Coronary artery (tissue), 2 donors: ENCODE measurements at places on chromosomes 13 and 19.
A peak's percentile ranks its signal among the peaks of the same experiment; 100 is the strongest.

GRCh38 chr19:2056837-2057192 is 5.8 kb upstream of the MKNK2 start:
- no peak for DNase-seq

DNA sequence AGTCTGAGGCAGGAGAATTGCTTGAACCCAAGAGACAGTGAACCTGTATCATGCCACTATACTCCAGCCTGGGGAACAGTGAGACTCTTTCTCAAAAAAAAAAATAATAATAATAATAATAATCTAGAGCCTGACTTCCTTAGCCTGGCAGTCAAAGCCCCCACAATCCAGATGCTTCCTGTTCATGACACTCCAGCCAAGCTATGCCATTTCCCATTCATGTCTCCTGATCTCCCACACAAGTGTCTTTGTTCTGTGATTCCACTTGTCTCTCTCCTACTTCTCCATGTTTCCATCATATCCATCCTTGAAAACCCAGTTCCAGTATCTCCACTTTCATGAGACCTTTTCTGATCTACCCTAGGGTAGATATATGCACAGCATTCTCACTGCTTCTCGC is 150.7 kb downstream of the FOXO1 start:
- no peak for DNase-seq

- DNase-seq: no peak
These were observed 40.5 kb downstream of the GATAD2A start for GRCh38 chr19:19445911-19446361.

- peak; percentile 72 for DNase-seq
These were observed 1.3 kb downstream of the TSHZ3 start for GRCh38 chr19:31347828-31348392.

- no peak for DNase-seq
These were observed 15.2 kb upstream of the CPB2 start for GRCh38 chr13:46119883-46120614.

DNA sequence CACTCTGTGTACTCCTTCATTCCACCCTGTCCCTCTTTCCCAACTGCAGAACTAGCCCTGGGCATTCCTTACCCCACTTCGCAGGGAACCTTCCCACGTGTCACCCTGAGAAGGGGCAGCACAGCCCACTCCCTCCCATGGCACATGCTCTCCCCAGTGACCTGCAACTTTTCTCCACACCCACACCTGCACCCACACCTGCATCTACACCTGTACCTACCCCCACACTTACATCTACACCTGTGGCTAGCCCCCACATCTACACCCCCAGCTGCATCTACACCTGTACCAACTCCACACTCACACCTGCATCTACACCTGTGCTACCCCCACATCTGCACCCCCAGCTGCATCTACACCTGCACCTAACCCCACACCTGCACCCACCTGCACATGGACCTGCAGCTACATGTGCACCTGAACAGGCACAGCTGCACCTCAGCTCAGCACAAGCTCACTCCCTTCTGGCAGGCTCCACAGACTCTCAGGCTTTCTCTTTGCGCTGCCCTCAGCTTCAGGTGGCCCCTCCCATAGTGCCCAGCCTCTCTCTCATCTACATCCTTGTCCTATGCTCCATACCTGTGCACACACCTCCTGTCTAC is 234.1 kb downstream of the TUBA3C start:
- DNase-seq: no peak

- no peak for DNase-seq
These were observed 392.5 kb downstream of the DIAPH3 start for GRCh38 chr13:59771272-59771671.

DNA sequence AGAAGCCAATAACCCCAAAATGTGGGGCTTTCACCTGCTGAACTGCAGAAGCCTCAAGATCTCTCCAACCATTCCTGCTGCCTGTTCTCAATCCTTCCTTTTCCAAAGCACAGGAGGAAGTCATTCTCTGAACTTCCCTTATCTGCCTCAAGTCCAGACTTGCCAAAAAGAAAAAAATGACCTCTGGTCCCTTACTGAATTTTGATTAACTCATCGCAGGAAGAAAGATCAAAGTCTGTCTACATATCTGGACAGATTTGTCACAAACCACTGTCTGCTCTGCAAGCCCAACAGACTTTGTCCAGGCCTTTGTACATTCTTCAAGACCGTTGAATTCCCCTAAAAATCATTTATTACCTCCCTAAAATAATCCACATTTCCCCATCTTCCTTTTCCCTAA is 126.5 kb upstream of the NBEA start:
- DNase-seq: no peak

DNA sequence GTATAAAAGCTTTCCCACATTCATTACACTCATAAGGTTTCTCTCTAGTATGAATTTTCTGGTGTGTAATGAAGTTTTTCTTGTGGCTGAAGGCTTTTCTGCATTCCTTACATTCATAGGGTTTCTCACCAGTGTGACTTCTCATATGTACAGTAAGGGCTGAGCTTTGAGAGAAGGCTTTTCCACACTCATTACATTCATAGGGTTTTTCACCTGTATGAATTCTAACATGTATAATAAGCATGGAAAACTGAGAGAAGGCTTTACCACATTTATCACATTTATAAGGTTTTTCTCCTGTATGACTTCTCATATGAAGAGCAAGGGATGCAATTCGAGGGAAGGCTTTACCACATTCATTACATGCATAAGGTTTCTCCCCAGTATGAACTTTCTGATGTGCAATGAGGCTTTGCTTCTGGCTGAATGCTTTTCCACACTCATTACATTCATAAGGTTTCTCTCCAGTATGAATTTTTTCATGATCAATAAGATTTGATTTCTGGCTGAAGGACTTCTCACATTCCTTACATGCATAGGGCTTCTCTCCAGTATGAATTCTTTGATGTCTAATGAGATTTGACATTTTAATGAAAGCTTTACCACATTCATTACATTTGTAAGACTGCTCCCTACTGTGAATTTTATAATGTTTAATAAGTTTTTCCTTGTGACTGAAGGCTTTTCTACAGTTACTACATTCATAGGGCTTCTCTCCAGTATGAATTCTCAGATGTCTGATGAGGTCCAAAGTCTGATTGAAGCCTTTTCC is 42.6 kb downstream of the ZNF527 start:
- DNase-seq: no peak

- DNase-seq: no peak
These were observed 83.4 kb downstream of the MIPEP start for GRCh38 chr13:23805821-23806220.
